ENCODE measurements at places on chromosomes 16 and 17.

DNA sequence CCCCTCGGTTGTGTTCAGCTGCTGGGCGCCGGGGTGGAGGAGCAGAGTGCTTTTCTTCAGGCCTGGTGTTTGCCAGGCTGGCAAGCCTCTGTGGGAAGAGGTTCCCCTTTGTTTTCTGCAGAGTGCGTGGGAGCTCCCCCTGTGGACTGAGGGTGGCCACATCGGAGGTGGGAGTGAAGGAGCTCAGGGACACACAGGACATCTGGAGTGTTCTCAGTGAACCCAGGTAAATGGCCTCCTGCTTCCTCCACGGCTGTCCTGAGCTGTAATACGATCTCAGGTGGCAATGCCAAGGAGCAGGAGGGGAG, 39.2 kb upstream of the IRF8 start:
- DNase-seq, result no peak

GRCh38 chr16:28531777-28532744, 6.7 kb downstream of the NUPR1 start:
- DNase-seq, result no peak

GRCh38 chr16:84136331-84137125, 8.4 kb downstream of the HSDL1 start:
- DNase-seq, result no peak

- DNase-seq, result no peak
Measured at GRCh38 chr17:42294469-42295398, 6.4 kb downstream of the STAT5A start.

GRCh38 chr17:2396192-2396567, 4.7 kb downstream of the MNT start:
- DNase-seq, result no peak

- no peak for DNase-seq
Measured at GRCh38 chr17:39222866-39223834, 2.6 kb downstream of the STAC2 start.

DNA sequence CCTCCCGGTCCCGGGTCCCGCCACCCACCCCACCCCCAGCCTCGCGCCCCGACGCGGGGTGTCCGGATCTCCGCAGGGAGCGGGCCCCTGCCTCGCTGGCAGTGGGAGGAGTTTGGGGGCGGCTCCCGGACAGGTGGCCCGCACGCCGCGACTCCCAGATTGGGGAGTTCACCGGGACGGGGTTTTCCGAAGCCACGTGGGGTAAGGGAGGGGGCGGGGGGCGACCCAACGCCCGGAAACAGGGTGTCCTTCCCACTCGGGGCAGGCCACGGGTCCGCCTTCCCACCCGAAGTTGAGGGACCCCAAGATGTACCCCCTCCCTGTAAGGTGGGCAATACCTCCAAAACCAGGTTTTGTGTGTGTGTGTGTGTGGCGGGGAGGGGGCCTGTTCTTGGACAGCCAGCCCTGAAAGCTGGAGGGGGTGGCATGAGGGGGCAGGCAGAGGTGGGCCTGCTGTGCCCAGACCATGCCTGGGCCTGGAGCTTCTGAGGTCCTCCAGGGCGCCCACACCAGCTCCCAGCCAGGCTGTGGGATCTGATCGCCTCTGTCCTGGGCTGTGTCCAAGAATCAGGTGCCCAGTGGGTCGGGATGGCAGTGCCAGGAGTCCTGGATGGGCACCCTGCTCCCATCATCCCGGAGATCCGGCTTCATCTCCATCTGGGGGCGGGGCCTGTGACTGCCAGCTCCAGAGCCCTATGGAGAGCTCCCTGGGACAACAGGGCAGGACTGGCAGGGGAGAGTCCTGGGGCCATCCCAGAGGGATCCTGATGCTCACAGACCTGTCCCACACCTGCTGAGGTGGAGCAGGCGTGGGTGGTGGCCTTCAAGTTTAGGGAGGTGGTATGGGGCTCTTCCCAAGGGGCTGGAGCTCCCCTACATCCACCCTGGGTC, 767 bp downstream of the SYNGR2 start:
- DNase-seq, result no peak

GRCh38 chr17:82813299-82814051, 26.3 kb downstream of the ZNF750 start:
- DNase-seq, result no peak

DNA sequence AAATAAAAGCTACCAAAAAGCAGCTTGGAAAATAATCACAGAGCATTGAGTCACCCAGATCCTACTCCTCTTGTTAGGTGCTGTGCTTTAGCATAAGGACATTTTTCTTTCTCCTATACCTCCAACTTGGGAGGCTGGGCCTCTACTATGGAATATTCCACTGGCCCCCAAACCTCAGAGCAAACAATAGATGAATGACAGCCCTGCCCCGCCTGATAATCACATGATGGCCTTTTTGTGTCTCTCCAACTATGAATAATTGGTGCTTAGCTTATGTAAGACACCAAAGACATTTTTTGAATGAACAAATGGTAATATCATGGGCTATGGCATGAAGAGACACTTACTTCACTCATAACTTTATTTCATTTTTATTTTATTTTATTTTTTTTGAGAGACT, 250.2 kb downstream of the GRIN2A start:
- DNase-seq, result no peak

GRCh38 chr16:88685156-88686061, 898 bp downstream of the SNAI3 start:
- DNase-seq, result peak; percentile 16

DNA sequence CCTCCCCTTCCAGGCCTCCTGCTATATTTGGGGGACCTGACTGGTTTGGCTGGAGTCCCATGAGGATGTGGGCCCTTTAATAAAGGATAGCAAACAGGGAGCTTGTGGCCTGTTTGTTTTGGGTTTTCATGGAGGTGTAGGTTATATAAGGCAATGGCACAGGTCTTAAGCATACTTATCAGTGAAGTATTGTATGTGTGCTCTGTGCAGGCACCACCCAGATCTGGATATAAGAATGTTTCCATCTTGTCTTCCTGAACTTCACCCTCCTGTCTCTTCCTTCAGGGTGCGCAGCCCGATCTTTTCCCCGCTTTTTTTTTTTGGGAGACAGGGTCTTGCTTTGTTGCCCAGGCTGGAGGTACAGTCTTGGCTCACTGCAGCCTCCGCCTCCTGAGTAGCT, 10.6 kb downstream of the SLC52A1 start:
- DNase-seq, result no peak

DNA sequence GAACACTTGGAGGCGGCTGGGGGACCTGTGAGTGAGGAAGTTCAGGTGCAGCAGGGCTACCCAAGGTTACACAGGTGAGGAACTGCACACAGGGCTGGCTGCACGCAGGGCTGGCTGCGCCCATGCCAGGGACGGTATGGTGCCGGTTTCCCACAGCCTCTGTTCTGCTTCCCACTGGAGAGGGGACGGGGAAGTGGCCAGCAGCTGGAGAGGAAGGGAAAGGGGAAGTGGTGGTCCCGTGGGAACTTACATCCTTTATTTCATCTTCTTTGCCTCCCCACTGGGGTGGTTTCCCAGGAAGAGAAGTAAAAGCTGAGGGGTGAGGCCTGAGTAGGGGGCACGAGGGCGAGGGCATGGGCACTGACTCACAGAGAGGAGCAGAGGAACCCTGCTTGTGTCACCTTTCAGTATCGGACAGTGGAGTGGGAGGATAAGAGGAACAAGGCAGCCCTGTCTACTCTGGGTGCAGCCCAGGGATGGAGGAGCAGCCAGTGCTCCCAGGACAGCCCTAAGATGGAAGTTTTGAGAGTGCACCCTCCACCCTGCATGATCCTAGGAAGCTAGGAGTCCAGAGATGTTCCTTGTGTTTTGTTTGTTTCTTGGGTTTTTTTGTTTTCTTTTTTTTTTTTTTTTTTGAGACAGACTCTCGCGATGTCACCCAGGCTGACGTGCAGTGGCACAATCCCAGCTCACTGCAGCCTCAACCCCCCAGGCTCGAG, 25.5 kb upstream of the CDH1 start:
- peak; percentile 21 for DNase-seq

DNA sequence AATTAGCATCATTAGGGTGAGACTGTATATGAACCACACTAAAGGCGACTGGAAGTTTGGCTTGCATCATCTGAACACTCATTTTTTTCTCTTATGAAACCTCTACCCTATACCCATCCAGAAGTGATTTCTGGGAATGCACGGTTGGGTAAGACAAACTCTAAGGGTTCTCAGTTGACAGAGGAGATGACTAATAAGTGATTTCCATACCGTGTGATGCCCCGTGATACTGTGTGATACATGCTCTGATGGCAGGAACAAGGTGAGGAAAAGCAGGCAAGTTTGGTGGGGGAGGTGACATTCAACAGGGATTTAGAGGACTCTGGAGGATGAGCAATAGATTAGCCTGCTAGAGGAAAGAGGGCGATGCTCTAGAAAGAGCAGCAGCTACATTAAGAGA, 156.4 kb upstream of the CCL2 start:
- no peak for DNase-seq

DNA sequence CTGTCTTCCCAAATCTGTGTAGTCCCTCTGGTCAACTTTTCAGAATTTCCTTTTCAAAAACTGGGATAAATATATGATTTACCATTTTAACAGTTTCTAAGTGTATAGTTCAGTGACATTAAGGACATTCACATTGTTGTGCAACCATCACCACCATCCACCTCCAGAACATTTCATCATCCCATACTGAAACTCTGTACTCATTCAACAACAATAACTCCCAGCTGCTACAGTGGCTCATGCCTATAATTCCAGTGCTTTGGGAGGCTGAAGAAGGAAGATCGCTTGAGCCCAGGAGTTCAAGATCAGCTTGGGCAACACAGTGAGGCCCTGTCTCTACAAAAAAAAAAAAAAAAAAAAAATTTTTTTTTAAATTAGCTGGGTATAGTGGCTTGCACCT, 131.0 kb downstream of the AATF start:
- DNase-seq, result no peak

GRCh38 chr17:79568661-79569060, 42.2 kb downstream of the RBFOX3 start:
- no peak for DNase-seq

DNA sequence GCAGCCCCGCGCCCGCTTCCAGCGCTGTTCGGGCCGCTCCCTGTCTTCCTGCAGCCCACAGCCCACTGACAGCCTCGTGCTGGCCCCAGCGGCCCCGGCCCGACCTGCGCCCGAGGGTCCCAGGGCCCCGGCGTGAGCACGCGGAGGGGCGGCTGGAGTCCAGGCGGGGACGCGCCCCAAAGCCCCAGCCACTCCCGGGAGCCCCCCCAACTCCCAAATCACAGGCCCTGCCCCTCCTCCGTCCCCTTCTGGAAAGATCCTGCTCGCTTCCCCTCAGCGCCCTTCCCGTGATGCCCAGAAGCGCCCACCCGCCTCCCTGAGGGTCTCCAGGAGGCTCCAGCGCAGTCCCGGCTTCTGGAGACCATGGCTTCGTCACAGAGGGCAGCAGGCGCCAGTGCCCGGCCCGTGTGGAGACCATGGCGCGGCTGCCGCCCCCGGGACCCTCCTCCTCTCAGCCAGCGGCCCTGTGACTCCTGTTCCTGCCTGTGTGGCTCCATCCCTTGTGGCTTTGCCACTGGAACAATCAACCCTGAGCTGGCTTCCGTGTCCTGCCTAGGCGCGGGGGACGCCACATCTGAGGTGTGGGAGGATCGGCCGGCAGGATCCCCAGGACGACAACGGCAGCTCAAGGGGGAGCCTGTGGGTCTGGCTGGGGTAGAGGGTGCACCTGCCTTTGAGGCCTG, 3.9 kb downstream of the UTS2R start:
- DNase-seq, result no peak

GRCh38 chr17:263271-263670, 81.8 kb upstream of the DOC2B start:
- no peak for DNase-seq

DNA sequence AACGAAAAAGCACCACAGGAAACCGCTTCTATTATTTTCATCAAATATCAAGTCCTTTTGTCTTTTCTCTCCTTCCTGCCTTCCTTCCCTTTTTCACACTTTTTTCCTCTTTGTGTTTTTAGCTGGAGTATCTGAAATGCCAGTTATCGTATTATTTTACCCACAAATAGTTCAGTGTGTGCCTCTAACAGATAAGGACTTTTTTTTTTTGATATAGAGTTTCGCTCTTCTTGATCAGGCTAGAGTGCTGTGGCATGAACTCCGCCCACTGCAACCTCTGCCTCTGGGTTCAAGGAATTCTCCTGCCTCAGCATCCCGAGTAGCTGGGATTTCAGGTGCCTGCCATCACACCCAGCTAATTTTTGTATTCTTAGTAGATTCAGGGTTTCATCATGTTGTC, 10.7 kb downstream of the DNAAF1 start:
- DNase-seq, result no peak

DNA sequence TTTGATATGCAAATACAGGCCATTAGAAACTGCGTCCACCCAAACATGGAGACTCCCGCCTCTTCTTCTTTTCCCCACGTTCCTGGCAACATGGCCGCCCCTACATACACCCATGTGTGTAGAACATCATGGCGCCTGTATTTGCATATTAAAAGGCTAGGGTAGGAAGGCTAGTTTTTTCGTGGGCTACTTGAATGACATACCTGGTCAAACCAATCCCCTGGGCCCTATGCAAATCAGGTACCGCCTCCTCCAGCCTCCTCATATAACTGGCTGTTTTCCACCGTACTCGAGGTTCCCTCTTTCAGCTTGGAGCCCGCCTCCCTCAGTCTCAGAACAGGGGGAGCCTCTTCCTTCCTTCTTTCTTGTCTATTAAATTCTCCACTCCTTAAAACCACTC, 840 bp upstream of the CD300LB start:
- DNase-seq, result peak; percentile 95

GRCh38 chr16:21642861-21643260, 9.5 kb downstream of the IGSF6 start:
- no peak for DNase-seq

- DNase-seq, result no peak
Measured at GRCh38 chr16:29883987-29884386, 15.4 kb downstream of the SEZ6L2 start.

DNA sequence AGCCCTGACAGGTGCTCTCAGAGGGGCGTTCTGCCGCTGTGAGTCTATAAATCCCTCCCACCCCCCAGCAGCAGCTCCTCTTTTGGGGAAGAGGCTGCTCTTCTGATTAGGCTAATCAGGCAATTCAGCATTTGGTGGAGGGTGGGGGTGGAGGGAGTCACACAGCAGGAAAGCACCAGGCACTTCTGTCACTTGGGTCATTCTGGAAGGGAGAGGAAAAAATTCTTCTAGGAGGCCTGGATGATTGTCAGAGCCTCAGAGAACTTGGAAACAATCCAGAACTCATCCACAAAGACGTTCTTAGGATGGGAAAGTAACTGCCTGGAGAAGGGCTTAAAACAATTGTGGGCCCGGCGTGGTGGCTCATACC, 7.3 kb upstream of the SSTR2 start:
- DNase-seq, result no peak

- no peak for DNase-seq
Measured at GRCh38 chr16:85835956-85836705, 36.6 kb downstream of the COX4I1 start.

DNA sequence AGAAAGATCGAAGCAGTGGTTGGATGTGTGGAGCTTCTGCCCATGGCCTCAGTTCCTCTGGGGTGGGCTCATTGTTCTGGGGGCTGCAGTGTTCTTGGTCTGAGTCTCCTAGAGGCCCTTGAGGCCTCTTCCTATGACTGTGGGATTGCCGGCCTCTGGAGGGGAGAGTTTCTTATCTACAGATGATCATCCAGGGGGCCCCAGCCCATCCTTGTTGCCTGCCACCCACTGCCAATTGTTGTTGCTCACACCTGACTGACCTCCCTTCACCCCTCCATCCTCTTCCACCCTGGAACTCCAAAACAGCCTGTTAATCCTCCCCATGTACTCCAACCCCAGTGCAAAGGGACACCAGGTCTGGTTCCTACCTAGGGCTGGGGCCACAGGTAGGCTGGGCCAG, 5.9 kb downstream of the B3GNT9 start:
- no peak for DNase-seq
